ENCODE measurements at places on chromosomes 12 and 14. TPM values are rescaled to one million over a fixed set of nuclear protein-coding genes. Genes with fewer than 3 reads are reported as not detected.

DNA sequence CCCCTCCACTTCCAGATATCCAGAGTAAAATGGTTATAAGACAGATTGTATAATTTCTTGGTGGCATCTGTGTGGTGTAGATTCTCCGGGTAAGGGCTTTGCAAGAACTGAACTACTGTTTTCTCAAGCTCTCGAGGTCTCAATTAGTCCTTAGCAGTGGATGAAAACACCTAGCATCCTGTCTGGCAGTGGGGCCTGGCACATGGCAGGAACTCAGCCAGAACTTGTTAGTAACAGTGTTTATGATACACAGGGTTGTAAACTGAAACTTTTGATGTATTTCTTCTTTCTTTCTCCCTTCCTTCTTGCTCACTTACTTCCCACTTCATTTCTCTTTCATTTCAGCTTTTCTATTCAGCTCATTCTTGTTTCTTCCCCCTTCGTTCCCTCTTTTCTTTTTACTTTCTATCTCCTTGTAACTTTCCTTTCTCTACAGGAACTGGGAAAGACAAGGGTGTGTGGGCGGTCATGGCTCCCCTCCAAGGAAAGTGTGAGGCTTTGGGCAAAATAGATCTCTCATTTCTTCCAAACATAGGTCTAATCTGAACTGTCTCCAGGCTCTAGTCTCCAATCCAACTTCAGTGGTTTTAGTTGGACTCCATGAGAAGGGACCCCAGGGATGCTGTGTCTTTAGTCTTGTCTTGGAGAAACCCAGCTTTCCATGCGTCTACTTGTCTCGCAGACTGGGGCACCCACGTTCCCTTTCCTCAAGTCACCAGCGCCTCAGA lies 159.7 kb downstream of the PAH start:
- peak; percentile 79 for DNase-seq

GRCh38 chr12:2052826-2053678 lies at the start of gene CACNA1C:
CACNA1C (plus strand) TSS chr12:2052987; CDS start chr12:2053563, 576 bp downstream.
- peak; percentile 35 for DNase-seq

DNA sequence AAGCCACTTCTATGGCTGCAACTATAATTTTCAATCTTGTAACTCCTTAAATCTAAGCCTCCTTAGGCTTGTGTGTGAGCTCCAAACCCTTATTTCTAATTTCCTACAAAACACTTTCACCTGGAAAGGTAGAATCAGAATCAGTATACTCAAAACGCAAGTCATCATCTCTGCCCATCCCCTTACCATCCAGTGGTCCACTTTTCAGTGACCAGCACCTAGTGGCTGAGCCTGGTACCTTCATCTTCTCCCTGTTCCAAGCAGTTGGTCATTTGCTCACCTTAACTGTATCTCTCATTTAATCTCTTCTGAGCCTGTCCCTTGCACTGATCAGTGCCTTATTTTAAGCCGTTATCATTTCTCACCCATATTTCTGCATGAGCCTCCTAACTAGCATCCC lies 107.9 kb downstream of the PPM1H start:
- DNase-seq, result no peak

The SPATS2 gene
- 24.6 TPM for total RNA-seq

DNA sequence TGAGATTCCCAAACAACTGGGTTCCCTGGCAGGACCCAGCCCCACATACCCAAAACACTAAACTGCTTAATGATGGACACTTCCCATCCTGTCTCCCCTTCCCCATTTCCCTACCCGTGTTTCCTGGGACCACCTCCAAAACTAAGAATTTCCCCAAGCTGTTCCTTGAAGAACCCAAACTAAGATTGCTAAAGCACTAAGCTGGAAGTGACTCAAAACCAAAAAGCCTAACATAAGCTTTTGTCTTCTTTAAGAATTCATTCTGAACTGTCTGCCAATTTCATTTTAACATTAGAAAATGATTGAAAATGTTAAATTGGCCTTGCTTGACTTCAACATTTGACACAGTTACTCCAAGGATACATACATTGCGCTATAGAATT lies 29.5 kb upstream of the STAB2 start:
- no peak for DNase-seq

- no peak for DNase-seq
These were observed 199.1 kb downstream of the SNAPC1 start for GRCh38 chr14:61961369-61961768.
